ENCODE measurements at places on chromosomes 2 and 18.

GRCh38 chr2:241722896-241723454, 11.5 kb upstream of the D2HGDH start:
- DNase-seq = no peak

- no peak for DNase-seq
These were observed 114.3 kb downstream of the GALNT1 start for GRCh38 chr18:35695803-35696202.

GRCh38 chr2:53941749-53942148, 29.0 kb downstream of the PSME4 start:
- no peak for DNase-seq

- peak; percentile 94 for DNase-seq
These were observed 203.9 kb downstream of the MTX2 start for GRCh38 chr2:176473177-176473576.

DNA sequence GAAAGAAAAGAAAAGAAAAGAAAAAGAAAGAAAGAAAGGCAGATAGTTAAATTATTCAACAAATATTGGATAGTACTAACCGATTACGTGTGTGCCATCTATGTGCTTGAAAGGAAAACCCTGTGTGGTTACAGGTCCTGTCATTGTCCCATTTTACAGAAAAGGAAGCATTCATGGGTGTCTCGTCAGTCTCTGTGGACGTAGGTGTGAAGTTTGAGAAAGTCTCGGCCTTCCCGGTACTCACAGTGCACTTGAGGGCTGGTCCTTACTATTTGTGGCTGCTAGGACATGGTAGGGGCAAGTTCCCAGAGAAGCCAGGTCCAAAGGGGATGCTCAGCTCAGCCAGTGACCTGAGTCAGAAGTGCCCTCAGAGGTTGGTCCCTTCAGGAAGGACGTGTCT, 19.3 kb downstream of the SH3YL1 start:
- DNase-seq = no peak

- DNase-seq = no peak
These were observed 96.5 kb downstream of the NDUFA10 start for GRCh38 chr2:239928391-239929350.

- peak; percentile 89 for DNase-seq
These were observed 928 bp upstream of the FOSL2 start for GRCh38 chr2:28391564-28392296.

- no peak for DNase-seq
These were observed 46.8 kb downstream of the SH3BP4 start for GRCh38 chr2:234998404-234999211.

- no peak for DNase-seq
These were observed 2.2 kb upstream of the SP5 start for GRCh38 chr2:170712653-170713542.

- DNase-seq = no peak
These were observed 55.1 kb downstream of the INO80C start for GRCh38 chr18:35442701-35443100.

- peak; percentile 77 for DNase-seq
These were observed at the start of gene CFAP65 for GRCh38 chr2:219041252-219041651. Gene CFAP65, minus strand, starts transcription at chr2:219041516. Its CDS starts 2,468 bp downstream, at chr2:219039048.

DNA sequence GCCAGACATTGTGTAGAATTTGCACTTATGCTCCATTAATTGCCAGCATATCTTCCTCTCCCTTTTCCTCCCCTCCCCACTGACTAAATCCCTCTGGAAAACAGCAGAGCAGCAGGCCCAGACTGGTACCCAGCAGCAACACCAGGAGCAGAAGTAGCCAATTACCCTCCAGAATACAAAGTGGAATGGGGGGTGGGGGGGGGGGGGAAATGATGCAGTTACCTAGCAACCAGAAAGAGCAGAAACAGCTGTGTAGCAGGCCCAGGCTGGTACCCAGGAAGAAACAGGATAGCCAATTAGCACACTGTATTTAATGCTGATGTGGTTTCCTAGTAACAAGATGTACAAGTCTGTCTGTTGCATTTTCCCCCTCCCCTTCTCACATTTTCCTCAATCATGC, 52.3 kb downstream of the KLF7 start:
- DNase-seq = peak; percentile 18

DNA sequence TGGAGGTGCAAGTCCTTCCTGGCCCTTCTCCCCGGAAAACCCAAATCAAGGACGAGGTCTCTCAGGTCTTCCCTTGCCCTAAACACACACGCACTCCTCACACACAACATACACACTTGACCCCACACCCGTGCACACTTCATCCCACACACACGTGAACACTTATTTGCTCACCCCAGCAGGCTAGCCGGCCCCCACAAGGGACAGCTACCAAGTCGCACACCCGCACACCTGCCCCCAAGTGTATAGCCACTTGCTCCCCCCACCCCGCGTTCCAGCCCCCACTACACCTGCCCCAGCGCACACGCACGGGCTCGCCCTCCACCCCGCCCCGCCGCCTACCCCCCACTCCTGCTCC, 359 bp downstream of the TGFBRAP1 start:
- no peak for DNase-seq

DNA sequence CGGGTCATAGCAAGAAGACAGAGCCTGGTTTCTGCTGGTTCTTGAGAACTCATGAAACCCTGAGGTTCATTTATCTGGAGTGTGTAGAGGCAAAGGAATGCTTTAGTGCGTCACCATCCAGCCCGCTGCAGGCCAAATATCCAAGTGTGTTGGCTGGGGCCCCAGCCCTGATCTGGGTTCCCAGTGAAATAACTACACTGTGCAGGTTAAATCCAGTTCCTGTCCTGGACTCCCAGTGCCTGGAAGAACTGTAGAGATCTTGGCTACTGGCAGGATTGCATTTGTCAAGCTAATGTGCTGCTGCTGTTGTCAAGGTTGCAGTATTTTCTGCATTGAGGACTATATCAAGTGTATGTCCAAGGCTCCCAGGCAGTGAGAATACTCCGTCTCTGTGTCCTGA, 89.9 kb downstream of the MAPK4 start:
- DNase-seq = no peak

DNA sequence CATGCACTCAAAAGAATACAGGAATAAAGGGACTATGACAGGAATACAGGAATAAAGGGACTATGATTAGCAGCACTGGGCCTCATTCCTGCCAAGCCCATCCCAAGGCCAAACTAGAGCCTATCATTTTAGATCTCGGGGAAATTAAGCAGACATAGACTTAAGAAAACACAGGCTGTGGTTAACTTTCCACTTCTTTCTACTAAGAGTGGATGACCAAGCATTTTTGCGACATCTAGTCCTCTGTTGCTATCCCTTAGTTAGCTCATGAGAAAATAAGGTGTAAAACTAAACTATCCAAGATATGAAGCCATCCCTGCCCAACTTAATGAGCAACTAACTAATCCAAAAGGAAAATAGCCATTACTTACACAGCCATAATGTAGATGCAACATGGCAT, 5.9 kb downstream of the LYPD1 start:
- DNase-seq = no peak

DNA sequence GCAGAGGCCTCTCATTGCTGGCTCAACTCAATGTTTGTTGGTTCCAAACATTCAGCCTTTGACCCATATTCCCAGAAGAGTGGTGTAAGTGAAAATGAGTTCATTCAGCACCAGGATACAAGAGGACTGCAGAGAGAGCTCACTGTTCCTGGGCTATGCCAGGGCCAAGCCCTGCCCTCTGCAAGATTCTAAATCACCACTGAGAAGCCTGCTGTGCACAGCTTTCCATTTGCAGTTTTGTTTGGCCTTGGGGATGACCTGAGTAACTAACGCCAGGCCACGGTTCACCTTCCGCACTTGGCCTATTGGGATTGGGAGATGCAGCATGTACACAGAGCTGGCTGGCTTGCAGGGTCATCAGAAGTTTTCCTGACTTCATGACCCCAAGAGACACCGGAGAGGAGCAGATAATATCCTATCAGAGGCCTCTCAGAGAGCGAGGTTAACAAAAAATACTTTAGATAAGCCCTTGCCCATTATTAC, 12.6 kb downstream of the GKN1 start:
- no peak for DNase-seq

GRCh38 chr2:60934165-60934722, 52.9 kb downstream of the REL start:
- no peak for DNase-seq

DNA sequence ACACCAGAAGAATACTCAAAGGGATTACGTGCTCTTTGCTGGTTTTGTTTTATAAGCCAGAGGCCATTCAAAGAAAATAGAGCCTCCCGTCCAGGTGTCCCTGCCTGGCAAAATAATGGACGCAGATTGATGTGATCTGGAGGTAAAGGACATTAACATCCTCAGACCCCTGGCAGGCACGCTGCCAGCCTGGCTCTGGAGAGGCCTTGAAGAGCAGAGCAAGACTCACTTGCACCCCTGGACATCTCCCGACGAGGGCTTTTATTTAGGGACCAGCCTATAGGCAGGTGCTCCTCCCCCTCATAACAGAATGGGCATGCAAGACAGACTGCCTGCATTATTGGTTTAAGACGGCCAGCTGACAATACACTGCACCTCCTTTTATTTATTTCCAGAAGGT, 291.3 kb downstream of the BCL11A start:
- DNase-seq = peak; percentile 81

DNA sequence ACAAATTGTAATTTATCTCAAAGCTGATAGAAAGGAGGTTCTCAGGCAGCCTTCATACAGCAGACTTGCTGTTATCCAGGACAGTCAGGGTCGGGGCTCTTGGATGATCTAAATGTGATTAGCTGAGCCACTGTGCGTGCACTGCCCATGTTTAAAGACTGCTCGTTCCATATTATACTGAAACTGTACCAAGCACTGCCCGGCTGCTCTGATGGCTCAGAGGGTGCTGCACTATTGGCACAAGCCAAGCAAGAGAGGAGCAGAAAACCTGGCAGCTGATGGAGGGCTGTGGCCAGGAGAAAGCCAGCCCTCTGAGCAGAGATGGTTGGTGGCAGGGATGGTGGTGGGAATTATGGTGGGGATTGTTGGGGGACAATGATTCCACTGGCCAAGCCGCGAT, 63.4 kb downstream of the COL6A3 start:
- DNase-seq = no peak

DNA sequence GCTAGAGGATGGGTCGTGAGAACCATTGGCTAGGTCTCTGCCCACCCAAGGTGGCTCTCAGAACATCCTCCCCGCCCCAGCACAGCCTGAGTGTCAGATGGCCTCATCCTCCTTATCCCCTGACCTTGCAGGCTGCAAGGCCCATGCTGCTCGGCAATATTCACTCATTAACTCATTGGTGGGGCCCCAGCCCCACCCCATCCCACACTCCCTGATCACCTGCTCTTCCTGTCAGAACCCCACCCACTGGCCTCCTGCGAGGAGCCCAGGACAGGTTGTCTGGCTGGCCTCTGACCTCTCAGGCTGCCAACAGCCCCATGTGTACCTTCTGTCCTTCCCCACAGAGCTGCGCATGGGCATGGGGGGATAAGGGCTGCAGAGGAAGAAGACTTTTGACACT, 5.3 kb downstream of the ADCY3 start:
- no peak for DNase-seq

GRCh38 chr2:61707984-61708852, 145.6 kb downstream of the FAM161A start:
- DNase-seq = peak; percentile 99

GRCh38 chr18:68705119-68705518, 9.8 kb downstream of the TMX3 start:
- DNase-seq = no peak

GRCh38 chr2:151905963-151906632, 77.9 kb upstream of the ARL5A start:
- no peak for DNase-seq

DNA sequence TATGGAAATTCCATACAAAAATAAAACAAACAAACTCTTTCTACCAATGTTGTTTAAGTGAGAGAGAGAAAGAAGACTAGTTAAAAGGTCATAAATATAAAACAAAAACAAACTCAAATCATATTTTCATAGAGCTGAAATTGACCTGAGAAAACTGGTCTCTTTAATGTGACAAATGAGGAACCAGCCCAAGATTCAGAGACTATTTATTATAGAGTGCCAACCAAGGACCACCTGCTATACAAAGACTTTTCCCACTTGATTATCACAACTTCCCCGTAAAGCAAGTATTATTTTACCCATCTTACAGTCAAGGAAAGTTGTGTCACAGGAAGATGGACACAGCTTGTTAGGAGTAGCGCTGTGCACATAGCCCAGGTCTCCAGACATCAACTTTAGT, 13.3 kb downstream of the ANKRD44 start:
- no peak for DNase-seq

DNA sequence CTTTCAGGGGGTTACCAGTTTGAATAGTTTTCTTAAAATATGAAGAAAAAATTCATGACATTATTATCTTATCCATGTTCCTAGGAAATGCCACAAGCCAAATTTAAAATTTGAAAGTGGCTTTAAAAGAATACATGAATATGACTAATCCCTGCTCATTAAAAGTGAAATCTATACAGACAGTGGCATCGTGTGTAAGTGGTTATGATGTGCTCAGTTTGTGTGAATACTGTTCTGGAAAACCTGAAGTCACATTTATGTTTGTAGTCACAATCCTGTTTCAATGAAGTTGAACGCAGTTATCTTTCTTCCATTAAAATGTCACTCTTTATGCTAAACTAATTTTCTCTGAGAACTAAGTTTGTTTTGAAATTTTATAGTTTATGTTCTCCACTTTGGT, 75.8 kb downstream of the GORASP2 start:
- no peak for DNase-seq

DNA sequence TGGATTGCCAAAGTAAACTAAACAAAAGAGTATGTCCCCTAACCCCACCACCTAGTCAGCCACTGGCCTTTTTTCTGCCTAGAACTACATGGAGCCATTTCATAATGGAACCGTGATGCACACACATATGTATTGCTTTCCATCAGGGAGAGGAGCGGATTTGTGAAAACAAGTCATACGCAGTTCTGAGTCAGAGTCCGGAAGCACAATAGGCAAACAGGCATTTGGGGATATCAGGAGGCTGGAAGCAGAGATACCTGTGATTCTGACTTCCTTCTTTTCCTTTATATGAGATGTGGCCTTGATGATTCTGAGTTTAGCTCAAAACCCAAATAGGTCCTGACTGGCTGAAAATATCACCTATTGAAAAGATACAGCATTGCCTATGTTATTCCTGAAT, 93.5 kb downstream of the TMEM163 start:
- no peak for DNase-seq

GRCh38 chr18:32478317-32478716, 7.6 kb upstream of the GAREM1 start:
- DNase-seq = no peak

GRCh38 chr18:46429130-46429529, 227.9 kb downstream of the LOXHD1 start:
- no peak for DNase-seq

DNA sequence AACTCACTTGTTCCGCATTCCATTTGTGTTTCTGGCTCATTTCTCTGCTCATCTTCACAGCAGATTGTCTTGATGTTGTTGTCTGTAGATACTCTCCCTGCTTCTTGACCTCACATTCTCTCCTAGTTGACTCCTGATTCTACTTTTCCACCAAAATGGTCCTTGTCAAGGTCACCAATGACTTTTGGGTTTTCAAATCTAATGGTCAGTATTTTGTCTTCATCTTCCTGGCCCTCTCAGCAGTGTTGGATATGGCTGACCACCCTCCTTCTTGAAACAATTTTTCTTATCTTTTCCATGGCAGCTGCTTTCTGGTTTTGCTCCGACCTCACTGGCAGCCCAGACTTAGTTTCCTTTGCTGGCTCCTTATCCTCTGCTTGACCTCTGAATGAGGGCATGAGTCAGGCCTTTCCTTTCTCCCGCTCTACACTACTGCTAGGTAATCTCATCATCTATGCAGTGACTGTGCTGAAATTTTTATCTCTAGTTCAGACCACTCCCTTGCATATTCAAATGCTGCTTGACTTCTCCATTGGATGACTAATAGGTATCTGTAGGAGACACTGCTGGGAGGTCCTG, 386.6 kb upstream of the SPRED2 start:
- DNase-seq = no peak

GRCh38 chr2:55519938-55520885, 694 bp downstream of the CFAP36 start:
- peak; percentile 55 for DNase-seq
